Panc1 (cell line): ENCODE measurements at places on chromosomes 16 and 17. TPM values are rescaled to one million over a fixed set of nuclear protein-coding genes. Genes with fewer than 3 reads are reported as not detected.

DNA sequence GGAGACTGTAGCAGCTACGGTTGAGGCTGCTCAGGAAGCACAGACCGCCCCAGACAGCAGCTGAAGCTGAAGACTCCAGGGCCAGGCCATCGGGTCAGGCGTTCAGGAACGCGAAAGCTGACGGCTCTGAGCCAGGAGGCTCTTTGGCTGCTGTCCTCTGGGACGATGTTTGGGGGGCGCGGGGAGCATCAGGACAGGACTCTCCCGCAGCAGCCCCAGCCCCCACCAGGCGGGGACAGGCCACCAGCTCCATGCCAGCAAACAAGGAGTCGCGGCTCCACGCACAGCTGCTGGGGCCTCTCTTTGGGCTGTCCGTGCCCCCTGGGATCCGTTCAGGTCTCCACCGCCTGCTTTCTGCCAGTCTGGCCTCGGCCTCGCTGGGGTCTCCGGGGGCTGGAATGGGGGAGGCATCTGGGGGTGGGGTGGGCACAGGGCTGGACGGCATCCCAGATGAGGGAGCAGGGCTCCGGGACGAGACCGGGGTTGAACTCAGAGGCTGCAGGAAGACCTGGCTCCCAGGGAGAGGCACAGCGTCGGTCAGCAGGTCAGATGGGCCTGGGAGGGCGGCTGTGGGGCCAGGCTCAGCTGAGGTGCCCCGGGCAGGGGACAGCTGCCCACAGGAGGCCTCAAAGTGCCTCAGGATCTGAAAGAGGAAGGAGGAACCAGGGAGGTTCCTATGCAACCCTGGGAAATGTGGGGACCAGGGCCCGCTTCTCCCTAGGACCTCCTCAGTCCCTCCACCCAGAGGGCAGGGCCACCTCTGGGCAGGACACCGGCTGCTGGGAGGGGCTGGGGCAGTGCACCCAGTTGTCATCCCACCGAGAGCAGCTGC, 6.3 kb upstream of the CEP131 start:
- DNase-seq = no peak

GRCh38 chr16:81004646-81005353, 1.9 kb downstream of the CMC2 start:
- no peak for DNase-seq

- no peak for DNase-seq
Measured at GRCh38 chr16:2904100-2904921, 7.4 kb upstream of the FLYWCH1 start.

DNA sequence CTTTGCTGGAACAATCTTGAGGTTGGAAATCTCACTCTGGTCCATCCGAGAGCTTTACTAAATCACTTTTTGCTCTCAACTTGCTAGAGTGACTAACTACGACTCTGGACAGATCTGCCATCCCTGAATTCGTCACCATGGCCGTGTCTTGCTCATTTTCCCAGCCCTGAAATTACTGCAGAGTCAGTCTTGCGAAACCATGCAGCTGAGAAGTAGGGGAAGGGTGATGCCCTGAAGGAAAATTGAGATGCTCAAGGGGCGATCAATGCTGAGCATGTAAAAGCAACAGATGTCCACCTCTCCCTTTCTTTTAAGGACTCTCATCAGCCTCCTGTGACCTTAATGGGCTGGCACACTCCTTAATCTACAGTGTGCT, 18.8 kb downstream of the PCTP start:
- no peak for DNase-seq

DNA sequence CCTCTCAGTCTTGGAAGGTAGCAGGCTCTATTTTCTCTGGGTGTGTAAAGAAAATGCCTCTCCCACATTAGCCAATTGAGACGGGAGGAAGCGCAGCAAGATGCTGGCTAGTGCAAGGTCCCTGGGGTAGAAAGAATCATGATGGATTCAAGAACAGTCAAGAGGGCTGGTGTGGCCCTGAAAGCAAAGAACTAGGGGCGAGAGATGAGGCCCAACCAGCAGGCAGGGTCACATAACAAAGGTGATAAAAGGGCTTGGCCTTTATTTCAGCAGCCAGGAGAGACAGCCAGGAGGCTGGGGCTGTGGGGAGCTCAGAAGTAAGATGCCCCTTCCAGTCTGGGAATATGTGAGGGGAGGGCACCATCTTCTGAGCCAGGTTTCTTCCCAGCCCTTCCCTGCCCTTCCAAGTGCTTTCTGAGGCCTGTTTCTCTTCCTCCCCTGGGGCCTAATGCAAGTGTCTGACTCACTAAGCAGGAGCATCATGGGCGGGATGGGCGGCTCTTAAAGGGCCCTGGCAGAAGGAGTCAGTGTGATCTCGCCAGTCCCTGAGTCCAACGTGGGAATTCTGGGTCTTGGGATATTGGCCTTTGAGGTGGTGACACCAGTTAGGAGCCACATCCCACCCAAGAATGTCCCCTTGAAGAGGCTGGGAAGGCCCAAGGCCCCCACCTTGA, 3.9 kb upstream of the NLRC5 start:
- no peak for DNase-seq

- DNase-seq = no peak
Measured at GRCh38 chr16:88375236-88375975, 7.4 kb upstream of the ZNF469 start.

Gene ZP2
- not detected for total RNA-seq
